Activated B cell treated with CpG ODN at 0.5 μM for 24 hours (primary cell): ENCODE measurements at places on chromosomes 7 and 10.

- H3K27me3 ChIP-seq = peaks cover 13% of the 10 kb centered on the region
- H3K4me3 ChIP-seq = no peak overlapping the region
- no peak for DNase-seq
- H3K27ac ChIP-seq = no peak overlapping the region
Observed at GRCh38 chr10:96439725-96440124, 74.0 kb downstream of the TLL2 start.

GRCh38 chr7:155222573-155222972 is 75.1 kb upstream of the INSIG1 start:
- no peak overlapping the region for H3K27ac ChIP-seq
- H3K4me3 ChIP-seq = no peak overlapping the region
- H3K36me3 ChIP-seq = no peaks in the 10 kb centered on the region

DNA sequence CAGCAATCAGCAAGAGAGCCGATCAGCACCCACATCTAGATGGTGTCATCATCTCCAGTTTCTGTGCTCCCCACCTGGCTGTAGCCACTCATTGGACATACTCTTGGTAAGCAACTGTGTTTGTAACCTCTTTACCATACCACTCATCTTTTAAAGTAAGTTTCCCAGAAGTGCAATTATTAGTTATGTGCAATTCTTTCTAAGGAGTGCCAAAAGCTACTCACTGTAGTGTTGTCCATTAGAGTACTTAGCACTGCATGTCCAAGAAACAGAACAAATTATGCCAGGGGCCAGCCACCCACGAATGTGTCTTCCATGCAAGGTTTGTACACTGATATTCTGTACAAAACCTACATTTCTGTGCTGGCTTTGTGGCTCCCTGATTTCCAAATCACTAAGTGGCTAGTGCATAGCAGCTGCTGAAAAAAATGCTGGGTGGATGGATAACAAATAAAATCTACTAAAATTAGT is 131.9 kb downstream of the SRPK2 start:
- no peaks in the 10 kb centered on the region for H3K27me3 ChIP-seq
- no peak overlapping the region for H3K4me3 ChIP-seq
- H3K36me3 ChIP-seq = peaks cover 8% of the 10 kb centered on the region
- H3K27ac ChIP-seq = peak overlapping the region; percentile 3

DNA sequence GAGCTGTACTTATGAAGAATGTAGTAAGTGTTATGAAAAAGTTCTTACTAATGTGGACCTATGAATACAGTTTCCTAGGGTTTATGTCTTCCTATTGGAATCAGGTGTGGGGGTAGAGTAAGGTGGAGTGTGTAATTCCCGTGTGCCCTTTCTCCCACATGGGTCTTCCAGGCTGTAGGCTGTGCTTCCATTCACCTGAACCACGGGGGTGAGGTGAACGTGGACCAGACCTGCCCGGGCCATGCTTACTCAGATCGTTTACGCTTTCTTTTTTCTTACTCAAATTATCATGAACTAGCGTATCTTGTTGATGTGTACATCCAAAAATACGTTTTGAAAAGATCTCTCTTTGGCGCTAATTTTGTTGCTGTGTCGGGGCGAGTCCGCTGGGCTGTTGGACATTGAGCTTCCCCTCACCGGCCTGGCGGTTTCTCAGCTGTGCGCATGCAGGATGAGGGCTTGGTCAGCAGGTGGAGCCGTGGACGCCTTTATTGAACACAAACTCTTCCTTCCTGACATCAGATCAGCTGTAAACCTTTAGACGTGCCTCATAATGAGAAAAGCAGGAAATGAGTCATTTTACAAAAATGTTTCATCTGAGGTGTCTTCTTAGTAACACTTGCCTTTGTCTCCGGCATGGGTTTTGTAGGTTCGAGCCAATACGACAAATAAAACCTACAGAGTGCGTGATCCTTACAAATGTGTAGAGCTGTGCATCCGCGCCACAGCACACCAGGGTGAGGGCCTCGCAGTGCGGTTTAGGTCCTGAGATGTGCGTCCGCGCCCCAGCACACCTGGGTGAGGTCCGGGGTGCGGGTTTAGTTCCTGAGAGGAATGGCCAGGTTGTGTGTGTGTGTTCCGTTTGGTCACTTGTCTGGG is 53.8 kb downstream of the WDR37 start:
- no peak for DNase-seq
- no peaks in the 10 kb centered on the region for H3K27me3 ChIP-seq
- peaks cover 10% of the 10 kb centered on the region for H3K4me1 ChIP-seq
- peaks cover 96% of the 10 kb centered on the region for H3K36me3 ChIP-seq
- H3K27ac ChIP-seq = peak overlapping the region; percentile 77

DNA sequence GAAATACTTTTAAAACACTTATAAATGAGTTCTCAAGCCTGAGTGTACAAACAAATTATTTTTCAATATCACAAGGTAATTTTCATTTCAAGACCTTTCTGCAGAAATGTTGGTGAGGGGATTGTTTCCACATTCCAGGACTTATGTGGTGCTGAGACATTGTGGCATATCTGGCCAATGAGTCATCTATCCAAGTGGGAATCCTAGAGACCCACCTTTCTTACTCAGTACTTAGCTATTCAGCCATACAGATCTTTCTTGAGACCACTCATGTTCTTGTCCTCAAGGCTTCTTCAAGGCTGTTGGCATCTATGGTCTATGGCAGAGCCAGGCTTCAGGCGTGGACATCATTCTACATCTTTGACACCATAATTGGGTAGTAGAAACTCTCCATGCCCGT is 225.4 kb downstream of the DKK1 start:
- H3K27me3 ChIP-seq = no peaks in the 10 kb centered on the region
- DNase-seq = no peak
- no peaks in the 10 kb centered on the region for H3K4me1 ChIP-seq
- H3K27ac ChIP-seq = no peak overlapping the region
- H3K4me3 ChIP-seq = no peak overlapping the region

DNA sequence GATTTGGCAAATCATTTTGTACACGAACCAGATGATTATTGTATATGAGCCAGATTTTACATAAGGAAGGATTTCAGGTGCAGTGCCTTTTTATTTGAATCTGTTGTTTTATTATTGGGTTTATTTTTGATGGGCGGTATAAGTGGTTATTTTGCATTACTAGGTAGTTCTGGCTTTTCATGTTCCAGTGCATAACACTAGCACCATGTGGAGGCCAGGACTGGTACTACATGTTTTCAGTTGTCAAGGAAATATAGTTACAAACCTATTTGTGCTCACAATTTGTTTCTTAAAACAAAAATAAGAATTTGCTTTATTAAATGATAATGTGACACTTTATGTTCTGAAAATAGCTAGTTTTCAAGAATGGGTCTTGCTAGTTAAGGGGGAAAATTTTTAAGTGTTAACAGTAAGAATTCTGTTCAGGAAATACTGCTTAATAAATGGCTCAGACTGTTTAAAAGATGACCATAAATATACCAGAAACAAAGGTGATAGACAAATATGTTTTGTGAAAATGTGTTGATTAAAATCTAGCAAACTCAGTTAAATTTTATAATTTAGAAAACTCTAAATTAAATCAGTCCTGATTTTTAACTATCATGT is 7.1 kb upstream of the SEMA3E start:
- no peak overlapping the region for H3K4me3 ChIP-seq
- DNase-seq = no peak
- no peaks in the 10 kb centered on the region for H3K36me3 ChIP-seq

- DNase-seq = no peak
- H3K4me3 ChIP-seq = no peak overlapping the region
- H3K27me3 ChIP-seq = no peaks in the 10 kb centered on the region
- H3K36me3 ChIP-seq = peaks cover 49% of the 10 kb centered on the region
Observed at GRCh38 chr7:770741-771166, 43.7 kb upstream of the PRKAR1B start.

DNA sequence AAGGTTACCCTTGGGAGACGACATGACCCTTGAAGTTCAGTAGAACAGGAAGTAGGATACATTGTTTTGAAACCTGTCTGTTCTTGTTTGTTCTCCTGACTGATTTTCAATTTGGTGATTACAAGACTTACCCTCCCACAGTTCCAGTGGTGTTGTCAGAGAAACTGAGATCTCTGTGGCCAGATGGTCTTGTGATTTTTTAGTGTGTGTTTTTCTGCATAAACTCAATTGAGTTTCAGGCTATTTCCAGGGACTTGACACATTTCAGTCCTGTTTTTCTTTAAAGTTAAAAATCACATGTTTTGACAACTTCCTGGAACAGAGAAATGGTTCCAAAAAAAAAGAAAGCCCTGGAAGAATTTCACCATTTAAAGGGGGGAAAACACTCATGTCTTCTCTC is 22.3 kb downstream of the PIK3CG start:
- peaks cover 45% of the 10 kb centered on the region for H3K4me1 ChIP-seq
- H3K27me3 ChIP-seq = no peaks in the 10 kb centered on the region
- no peak overlapping the region for H3K4me3 ChIP-seq
- no peak overlapping the region for H3K27ac ChIP-seq

- no peaks in the 10 kb centered on the region for H3K27me3 ChIP-seq
- DNase-seq = no peak
- no peak overlapping the region for H3K27ac ChIP-seq
- no peak overlapping the region for H3K4me3 ChIP-seq
- no peaks in the 10 kb centered on the region for H3K4me1 ChIP-seq
Observed at GRCh38 chr7:2921653-2922347, 77.7 kb upstream of the GNA12 start.

GRCh38 chr7:97418312-97418711 is 300.8 kb downstream of the SDHAF3 start:
- no peaks in the 10 kb centered on the region for H3K4me1 ChIP-seq
- no peaks in the 10 kb centered on the region for H3K36me3 ChIP-seq
- H3K4me3 ChIP-seq = no peak overlapping the region
- H3K27me3 ChIP-seq = no peaks in the 10 kb centered on the region
- no peak for DNase-seq
- no peak overlapping the region for H3K27ac ChIP-seq

GRCh38 chr7:152399344-152399743 is 36.5 kb downstream of the KMT2C start:
- DNase-seq = no peak
- H3K4me1 ChIP-seq = peaks cover 43% of the 10 kb centered on the region
- H3K36me3 ChIP-seq = peaks cover 8% of the 10 kb centered on the region
- H3K4me3 ChIP-seq = no peak overlapping the region

DNA sequence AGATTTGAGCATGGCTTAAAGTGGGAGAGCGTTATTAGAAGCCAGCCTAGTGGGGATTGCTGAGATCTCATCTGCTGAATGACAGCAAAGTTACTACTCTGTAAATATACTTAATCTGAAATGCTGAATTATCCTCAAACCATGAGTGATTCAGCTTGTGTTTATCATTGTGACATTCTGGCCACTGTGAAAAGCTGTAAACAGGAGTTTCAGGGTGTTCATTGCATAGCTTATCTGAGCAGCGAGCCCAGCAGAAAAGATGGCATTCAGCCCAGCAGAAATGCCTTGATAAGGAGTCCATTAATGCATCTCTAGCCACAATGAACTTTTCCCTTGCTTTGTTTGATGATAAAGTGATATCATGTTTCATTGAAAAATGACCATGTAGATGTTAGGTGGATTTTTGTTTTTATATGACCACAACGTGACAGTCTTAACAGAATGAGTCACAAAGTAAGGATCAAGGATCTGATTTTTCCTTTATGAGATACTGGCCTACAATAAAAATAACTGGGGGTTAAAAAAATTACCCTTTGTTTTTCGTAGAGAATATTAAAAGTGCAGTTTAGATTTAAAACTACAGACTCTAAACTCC is 7.8 kb downstream of the TES start:
- no peak overlapping the region for H3K27ac ChIP-seq
- peaks cover 20% of the 10 kb centered on the region for H3K36me3 ChIP-seq
- peaks cover 83% of the 10 kb centered on the region for H3K4me1 ChIP-seq
- DNase-seq = no peak

GRCh38 chr7:98628418-98628817 is 11.3 kb downstream of the NPTX2 start:
- no peak overlapping the region for H3K4me3 ChIP-seq
- DNase-seq = no peak
- H3K27ac ChIP-seq = no peak overlapping the region
- peaks cover 24% of the 10 kb centered on the region for H3K27me3 ChIP-seq
- no peaks in the 10 kb centered on the region for H3K4me1 ChIP-seq
- H3K36me3 ChIP-seq = no peaks in the 10 kb centered on the region
